ENCODE measurements at places on chromosomes 13 and 19.

- no peak for DNase-seq
Measured at GRCh38 chr19:56263319-56263718, 9.2 kb upstream of the EDDM13 start.

DNA sequence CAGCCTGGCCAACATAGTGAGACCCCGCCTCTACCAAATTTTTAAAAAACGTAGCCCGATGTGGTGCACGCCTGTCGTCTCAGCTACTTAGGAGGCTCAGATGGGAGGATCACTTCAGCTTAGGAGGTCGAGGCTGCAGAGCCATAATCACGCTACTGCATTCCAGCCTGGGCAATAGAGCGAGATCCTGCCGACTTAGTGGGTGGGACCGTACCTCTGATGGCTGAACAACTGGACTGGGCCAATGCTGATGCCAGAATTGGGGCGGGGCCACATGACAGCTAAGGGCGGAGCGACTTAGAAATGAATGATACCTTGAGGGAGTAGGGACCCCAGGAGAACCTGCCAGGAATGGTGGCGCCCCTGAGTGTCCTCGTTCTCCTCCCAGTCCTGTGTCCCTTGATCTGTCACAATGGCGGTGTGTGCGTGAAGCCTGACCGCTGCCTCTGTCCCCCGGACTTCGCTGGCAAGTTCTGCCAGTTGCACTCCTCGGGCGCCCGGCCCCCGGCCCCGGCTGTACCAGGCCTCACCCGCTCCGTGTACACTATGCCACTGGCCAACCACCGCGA lies 3.6 kb downstream of the LTBP4 start:
- no peak for DNase-seq

DNA sequence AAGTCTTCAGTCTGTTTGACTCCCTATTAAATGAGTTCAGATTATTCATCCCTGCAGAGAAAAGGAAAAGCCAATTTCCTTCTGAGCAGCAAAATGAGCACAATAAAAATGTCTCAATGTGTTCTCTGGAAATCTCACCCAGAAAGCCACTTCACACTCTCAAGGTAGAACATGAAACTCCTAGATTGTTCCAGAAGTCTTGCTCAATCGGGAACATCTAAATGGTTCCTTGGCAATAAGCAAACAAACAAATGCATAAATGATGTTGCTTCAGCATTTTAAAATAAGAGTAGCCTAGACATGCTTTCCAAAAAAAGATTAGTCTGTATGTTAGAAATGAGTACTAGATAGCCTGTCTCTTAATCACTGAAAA lies 59.7 kb upstream of the TNFRSF19 start:
- DNase-seq: no peak

- no peak for DNase-seq
Measured at GRCh38 chr13:108595436-108596274, 33.8 kb upstream of the MYO16 start.

DNA sequence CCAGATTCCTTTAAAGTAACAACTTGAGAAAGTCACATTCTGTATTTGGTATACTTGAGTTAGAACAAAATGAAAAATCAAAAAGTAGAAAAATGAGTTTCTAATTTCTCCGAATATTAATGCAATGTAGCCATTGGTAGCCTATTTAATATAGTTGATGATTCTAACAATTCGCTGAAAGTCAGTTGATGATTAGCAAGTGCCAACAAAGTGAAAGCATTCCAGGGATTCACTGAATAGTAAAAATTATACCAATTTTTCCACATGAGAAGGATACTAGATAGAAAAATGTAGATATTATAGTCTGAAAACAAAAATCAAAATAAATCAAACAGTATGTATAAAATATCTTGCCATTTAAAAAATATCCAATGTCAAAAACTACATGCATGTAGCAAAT lies 117.2 kb downstream of the FREM2 start:
- DNase-seq: no peak

- DNase-seq: no peak
Measured at GRCh38 chr13:30331331-30331771, 24.0 kb upstream of the KATNAL1 start.

GRCh38 chr19:49565261-49565660 lies 15.1 kb downstream of the NOSIP start:
- DNase-seq: no peak

DNA sequence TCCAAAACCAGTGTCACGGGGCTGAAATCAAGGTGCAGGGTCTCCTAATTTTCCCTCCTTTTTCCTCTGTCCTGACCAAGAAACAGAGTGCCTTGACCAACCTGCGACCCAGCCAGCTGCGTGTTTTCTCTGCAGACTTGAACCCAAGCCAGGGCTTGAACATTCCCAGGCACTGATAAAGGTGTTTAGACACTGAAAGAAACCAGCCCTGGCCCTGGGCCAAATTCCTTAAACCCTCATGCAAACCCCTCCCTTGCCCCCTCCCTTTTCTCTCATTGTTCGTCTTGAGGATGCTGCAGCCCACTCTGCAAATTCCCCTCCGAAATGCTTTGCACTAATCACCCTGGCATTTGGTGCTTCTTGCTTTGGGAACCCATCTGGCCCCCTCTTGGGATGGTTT lies 9.5 kb upstream of the FFAR2 start:
- no peak for DNase-seq

DNA sequence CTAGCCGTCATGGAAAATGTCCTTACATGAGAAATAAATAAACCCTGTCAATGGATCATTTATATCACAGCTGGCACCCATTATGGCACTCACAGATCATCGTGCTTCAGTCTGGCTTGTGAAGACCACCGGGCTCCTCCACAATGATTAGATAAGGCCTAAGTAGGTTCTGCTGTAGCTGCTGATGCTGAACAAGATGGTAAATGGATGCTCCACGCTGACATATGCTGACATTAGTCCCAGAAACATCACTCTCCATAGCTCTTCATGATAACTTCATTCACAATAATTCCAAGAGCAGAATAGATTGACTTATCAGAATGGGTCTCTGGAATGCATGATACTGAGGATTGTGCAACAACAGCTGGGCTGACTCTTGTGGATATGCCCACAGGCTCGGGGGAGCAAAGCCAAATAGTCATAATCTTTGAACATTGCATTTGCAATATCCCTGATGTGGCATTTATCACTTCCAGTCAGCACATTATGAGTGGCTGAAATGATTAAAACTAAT lies 63.8 kb upstream of the RXFP2 start:
- DNase-seq: no peak

- DNase-seq: no peak
Measured at GRCh38 chr19:31629579-31630363, 280.5 kb upstream of the TSHZ3 start.

DNA sequence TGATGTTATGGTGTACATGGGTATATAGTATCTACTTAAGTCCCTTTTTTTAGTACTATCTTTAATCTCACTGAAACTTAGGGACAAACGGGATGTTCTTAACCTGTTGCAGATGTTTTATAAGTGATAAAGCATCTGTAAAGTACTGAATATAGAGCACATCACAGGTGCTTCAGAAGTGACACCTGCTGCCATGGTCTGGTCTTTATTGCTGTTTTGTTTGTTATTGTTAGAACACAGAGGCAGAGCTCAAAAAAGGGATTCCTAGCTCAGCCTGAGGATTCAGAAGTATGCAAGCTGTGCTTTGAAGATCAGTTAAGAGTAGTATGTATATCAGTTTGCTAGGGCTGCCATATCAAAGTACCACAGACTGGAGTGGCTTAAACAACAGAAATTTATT lies 219.5 kb downstream of the DCT start:
- no peak for DNase-seq

GRCh38 chr13:83878691-83879430 lies 3.4 kb downstream of the SLITRK1 start:
- no peak for DNase-seq

DNA sequence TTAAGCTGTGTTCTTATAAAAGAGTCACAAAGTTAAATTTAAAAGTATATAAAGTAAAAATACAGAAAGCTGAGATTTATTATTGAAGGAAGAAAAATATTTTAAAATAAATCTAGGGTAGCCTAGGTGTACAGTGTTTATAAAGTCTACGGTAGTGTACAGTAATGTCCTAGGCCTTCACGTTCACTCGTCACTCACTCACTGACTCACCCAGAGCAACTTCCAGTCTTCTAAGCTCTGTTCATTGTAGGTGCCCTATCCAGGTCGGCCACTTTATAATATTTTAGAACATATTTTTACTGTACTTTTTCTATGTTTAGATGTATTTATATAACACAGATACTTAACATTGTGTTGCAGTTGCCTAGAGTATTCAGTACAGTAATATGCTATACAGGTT lies 47.4 kb downstream of the NDFIP2 start:
- no peak for DNase-seq

DNA sequence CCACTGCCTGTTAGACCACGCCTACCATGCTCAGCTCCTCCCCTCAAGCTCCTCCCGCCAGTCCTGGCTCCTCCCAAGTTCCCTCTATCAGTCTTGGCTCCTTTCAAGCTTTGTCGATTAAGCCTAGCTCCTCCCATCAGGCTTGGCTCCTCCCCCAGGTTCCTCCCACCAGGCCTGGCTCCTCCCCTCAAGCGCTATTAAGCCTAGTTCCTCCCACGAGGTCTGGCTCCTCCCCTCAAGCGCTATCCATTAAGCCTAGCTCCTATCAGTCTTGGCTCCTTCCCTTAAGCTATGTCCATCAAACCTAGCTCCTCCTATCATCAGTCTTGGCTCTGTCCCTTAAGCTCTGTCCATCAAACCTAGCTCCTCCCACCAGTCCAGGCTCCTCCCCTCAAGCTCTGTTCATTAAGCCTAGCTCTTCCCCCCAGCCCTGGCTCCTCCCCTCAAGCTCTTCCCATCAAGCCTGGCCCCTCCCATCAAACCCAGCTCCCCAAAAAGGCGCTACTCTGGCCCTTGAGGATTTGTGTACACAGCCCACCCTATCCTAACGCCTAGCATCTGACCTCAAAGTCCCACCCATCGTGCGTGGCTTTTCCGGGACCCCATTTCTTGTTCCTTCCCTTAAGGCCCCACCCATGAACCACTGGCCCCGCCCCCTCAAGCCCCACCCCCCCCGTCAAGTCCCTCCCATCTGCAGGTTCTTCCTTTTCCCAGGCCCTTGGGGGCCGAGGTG lies 10.0 kb downstream of the CAMSAP3 start:
- DNase-seq: no peak

GRCh38 chr13:79647533-79647932 lies 166.6 kb downstream of the NDFIP2 start:
- no peak for DNase-seq

DNA sequence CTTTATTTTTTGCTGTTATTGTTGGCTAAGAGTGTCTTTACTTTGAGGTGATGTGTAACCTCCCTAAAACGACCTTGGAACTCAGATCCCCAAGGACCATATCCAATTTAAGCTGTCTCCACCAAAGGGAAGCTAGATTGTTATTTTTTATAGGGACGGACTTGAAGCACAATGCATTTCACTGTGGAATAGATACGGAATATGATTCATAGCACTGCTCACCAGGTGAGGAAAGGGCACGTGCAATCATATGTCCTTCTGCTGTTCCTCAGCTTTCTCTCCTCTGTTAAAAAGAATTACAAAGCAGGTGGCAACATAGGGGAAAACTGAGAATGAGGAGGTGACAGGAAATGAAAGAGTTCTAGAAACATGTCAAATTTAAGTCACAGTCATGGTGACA lies 679.0 kb downstream of the PCDH9 start:
- DNase-seq: no peak

- no peak for DNase-seq
Measured at GRCh38 chr19:27779954-27780353, 1433.0 kb downstream of the UQCRFS1 start.

GRCh38 chr13:109834973-109835720 lies 48.8 kb upstream of the IRS2 start:
- DNase-seq: no peak

DNA sequence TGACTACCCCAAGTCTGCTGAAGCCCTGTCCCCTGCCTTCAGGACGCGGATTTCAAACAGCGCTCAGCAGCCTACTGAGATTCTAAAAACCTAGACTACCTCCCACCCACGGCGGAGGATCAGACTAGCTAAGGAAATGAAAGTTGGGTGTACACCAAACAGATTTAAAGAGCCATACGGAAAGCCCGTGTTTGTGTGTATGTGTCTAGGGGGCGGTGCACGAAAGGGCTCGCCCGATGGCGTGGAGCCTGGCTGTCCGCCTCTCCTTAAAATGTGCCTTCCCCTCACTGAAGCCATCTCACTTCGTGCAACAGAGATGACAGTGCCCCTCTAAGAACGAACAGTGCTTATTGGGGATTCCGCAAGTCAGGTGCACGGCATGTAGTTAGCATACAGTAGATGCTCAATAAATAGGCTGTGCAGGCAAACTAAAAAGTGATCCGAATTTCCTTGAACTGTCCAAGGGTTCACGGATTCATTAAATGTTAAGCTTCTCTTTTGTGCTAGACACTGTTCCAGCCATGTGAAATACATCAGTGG lies 639 bp downstream of the LENG1 start:
- DNase-seq: no peak

All from stimulated activated CD8-positive, alpha-beta memory T cell treated with anti-CD3 and anti-CD28 coated beads, Interleukin-12 subunit alpha, Interleukin-12 subunit beta, amount 100 ng/mL, for 4 hours (primary cell).